Upper lobe of right lung (tissue), 1 donor: ENCODE measurements at places on chromosomes 6 and 20. TPM values are rescaled to one million over a fixed set of nuclear protein-coding genes. Genes with fewer than 3 reads are reported as not detected.

CNR1 gene
- total RNA-seq: 21.6 TPM

SMIM13 gene
- 8.4 TPM for total RNA-seq

NFATC2 gene
- total RNA-seq: 7.6 TPM

CLPSL2 gene
- total RNA-seq: not detected
